ENCODE measurements at places on chromosomes 13 and 19. TPM values are rescaled to one million over a fixed set of nuclear protein-coding genes. Genes with fewer than 3 reads are reported as not detected.
A peak's percentile ranks its signal among the peaks of the same experiment; 100 is the strongest.

The WDR87 gene
- not detected for total RNA-seq

DNA sequence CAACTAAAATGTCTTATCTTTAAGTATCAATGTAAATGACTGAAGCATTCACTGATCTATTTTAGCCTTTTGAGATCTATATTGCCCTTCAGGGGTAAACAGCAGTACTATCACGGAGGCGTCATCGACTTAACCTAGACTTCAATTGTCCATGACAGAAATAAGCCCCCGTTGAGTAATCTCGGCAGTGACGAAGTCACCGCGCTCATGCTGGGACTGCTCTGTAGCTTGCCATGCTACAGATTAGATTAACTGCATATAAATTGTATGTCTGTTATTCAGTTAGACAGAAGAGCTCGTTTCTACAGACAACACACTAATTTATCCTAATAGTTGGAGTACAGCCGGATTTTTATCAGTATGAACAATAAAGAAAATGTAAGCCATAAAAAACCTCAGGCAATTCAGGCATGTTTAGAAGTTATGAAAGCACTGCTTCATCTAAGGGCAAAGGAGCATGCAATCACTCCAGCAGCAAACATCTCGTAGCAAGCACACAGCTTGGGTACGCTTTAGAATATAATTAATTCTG lies 56.6 kb downstream of the TUBGCP3 start:
- DNase-seq = no peak

DNA sequence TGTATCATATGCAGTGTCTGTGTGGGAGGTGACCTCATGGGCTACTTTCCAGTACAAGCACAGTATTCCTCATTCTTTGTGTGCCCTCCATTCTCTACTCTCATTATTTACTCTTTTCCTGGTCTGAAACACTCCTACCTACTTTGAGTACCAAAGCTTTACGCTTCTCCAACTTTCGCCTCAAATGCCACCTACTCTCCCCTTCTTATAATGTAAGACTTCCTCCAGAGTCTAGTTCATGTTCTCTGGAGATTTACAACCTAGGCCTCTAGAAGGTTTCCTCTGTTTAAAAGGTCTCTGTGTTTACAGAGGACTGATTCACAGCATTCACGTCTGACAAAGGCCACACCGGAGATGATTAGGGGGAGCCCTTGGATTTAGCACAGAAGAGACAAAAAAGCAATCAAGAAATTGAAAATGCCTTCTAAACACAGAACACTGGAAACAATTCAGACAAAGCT lies 302.0 kb downstream of the KLF12 start:
- DNase-seq = no peak

The PVR gene
- 3.8 TPM for total RNA-seq

GRCh38 chr19:18904334-18905057 lies 8.5 kb upstream of the CERS1 start:
- no peak for DNase-seq

DNA sequence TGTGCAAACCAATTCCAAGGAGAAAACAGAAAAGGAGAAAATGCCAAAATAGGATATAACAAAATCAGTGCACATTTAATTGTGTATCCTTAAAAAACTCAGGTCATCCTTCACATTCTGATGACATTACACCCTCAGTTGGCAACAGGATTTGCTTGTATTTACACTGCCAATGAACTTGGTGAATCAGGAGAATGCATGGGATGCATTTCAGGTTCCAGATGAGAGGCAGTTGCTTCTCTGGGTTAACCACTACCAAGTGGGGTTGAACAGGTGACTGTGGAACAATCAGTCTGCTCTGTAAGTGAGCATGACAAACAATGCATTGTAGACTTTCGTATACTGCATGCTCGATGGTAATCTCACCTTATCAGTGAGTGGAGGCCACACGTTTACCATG lies 79.1 kb downstream of the STARD13 start:
- DNase-seq = no peak

GRCh38 chr13:113491418-113491883 lies 940 bp upstream of the DCUN1D2 start:
- DNase-seq = no peak

GRCh38 chr13:78638216-78638615 lies 20.7 kb downstream of the OBI1 start:
- DNase-seq = no peak

GRCh38 chr19:40257096-40257517 lies 28.0 kb downstream of the AKT2 start:
- DNase-seq = no peak

The CAPN12 gene
- total RNA-seq = 8.2 TPM

DNA sequence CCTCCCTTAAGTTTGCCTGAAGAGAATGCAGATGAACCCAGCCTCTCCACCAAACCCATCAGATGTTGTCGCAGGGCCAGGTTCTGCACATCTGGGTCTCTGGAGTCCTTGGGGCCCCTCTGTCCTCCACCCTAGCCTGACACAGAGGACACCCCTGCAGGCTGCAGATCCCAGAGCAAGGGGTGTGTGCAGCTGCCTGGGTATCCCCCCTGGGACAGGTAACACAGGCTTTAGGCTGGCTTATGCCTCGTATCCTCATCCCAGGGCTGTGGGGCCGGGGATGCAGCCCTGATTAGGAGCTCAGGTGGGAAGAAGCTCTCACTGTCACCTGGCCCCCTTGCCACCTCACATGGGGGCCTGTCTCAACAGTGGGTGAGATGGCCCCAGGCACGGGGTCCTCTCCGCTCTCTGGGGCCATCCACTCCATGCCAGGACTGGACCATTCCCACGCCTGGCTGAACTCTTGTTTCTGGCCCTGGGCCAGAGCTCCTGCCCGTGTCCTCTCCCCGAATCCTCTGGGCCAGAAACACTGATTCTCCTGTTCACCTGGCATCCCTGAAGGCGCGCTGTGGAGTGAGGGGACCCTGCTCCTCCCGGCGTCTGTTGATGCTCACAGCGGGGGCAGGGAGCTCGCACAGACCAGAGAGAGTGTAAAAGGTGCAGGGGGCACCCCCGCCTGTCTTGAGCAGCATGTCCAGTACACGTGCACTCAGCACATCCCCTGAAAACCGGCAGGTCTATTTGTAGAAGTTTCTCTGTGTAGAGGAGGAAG lies 38.7 kb upstream of the TPM4 start:
- DNase-seq = no peak

GRCh38 chr13:108363666-108364065 lies 94.1 kb downstream of the TNFSF13B start:
- no peak for DNase-seq

- DNase-seq = no peak
Observed at GRCh38 chr19:46622118-46622446, 2.8 kb downstream of the PTGIR start.

DNA sequence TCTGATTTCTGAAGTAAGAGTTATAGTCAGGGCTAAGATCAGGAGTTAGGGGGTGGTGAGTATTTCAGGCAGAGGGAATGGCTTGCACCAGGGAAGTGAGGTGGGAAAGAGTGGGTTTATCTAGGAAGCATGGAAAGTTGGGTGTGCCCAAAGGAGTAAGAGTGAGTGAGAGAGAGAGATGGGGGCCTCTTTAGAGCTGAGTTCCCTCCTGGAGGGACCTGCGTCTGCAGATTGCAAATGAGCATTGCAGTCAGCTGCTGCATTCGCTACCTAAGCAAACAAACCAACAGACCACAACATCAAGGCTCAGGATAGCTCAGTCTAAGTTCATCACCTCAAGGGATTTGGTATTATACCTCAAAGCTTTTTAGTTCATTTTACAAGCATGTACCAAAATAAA lies 405.8 kb downstream of the FGF9 start:
- DNase-seq = peak; percentile 55

The FBXW9 gene
- 2.9 TPM for total RNA-seq

DNA sequence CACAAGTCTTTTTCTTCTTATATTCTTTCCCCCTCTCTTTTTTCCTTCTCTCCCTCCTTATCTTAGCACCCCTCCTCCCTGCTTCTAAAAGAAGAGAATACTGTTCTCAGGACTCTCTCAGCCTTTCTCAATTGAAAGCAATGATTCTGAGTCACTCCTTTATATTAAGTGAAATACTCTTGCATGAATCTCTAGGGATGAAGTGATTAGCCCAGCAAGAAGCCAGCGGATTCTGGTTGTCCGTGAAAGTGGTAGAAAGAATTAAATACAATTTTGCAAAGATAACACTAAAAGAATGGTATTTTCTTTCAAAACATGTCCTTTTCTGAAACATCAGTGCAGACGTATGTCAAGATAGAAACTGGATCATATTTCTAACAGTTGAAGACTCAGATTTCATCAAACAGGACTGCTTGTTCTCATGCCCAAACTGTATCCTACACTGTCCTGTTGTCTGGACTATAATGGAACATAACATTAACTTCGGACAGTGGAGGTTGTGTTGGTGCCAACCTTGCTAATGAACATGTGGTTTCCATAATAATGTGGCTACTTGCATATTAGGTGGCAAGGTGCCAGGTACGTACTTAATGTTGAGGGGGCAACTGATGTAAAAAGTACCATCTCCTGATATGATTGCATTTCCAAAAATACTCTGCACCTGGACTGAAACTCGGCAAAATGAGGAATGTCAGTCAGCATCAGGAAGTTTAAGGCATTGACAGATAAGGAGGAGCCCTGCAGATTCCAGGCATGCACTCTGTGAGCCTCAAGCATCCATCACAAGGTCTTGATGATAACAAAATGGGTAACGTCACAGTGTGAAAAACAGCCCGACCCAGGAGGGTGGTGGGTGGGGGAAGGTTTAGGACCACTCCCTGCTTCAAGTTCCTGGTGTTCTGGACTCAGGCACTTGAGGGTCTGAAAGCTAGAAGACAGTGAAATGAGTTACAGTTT lies 357.2 kb downstream of the DLEU7 start:
- no peak for DNase-seq

GRCh38 chr19:15417699-15418098 lies 1.1 kb downstream of the AKAP8L start:
- DNase-seq = no peak

DNA sequence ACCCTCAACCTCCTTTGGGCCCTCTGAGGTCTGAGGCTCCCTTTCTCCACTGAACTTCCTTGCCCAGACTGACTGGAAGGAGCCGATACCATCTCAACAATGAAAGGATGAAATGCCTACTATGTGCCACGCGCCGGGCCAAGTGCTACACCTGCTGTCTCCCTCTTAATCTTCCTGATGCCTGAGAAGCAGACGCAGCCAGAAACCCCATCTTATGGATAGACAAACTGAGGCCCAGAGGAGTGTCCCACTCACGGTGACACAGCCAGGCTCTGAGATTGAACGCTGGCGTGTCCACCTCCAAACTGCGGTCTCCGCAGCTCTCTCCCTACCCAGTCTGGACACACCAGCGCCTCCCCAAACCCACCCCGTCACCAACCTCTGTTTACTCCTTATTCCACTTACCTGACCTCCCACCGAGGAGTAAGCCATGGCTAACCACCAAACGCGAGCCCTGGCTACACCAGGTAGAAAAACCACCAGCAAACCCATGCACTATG lies 20.9 kb downstream of the MLLT1 start:
- no peak for DNase-seq

GRCh38 chr13:58655086-58655485 lies 1023.5 kb downstream of the PCDH17 start:
- DNase-seq = no peak

The PRTN3 gene
- not detected for total RNA-seq

GRCh38 chr13:112453874-112454647 lies 77.9 kb downstream of the SPACA7 start:
- no peak for DNase-seq

The EPSTI1 gene
- 11.4 TPM for total RNA-seq

The ABHD17A gene
- 106 TPM for total RNA-seq

GRCh38 chr19:873084-873483 lies 13.6 kb downstream of the CFD start:
- peak; percentile 93 for DNase-seq

The IZUMO4 gene
- 18.7 TPM for total RNA-seq

The KLK3 gene
- not detected for total RNA-seq

DNA sequence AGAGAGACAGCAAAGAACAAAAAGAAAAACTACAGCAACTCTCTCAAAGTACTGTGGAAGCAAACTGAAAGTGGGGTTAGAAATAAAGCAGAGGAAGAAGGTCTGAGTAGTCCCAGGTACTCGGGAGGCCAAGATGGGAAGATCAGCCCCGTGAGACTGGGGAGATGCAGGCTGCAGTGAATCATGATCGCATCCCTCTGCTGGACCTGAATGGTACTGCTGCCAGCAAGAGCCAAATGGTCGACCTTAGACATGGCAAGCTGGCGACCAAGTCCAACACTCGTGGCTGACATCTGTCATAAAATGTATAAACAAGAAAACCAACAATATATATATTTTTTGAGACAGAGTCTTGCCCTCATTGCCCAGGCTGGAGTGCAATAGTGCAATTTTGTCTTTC lies 33.7 kb upstream of the ZNF724 start:
- DNase-seq = peak; percentile 55

- DNase-seq = no peak
Observed at GRCh38 chr13:27403727-27404385, 20.6 kb upstream of the GTF3A start.

- no peak for DNase-seq
Observed at GRCh38 chr13:97077341-97077740, 83.1 kb upstream of the OXGR1 start.

DNA sequence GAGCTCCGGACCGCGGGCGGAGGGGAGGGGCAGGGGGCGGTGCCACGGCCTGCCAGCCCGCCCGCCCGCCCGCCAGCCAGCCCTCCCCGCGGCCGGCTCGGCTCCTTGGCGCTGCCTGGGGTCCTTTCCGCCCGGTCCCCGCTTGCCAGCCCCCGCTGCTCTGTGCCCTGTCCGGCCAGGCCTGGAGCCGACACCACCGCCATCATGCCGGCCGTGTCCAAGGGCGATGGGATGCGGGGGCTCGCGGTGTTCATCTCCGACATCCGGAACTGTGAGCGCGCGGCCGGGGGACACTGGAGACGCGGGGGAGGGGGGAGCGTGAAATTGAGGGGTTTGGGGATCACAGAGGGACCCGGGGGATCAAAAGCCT lies at the start of gene AP2A1:
Gene AP2A1, plus strand, starts transcription at position 72 of the 370 bp plus-strand sequence. Its CDS starts 133 bp downstream, at position 205.
- DNase-seq = no peak

GRCh38 chr19:34844277-34844676 lies 71.3 kb upstream of the ZNF599 start:
- no peak for DNase-seq

DNA sequence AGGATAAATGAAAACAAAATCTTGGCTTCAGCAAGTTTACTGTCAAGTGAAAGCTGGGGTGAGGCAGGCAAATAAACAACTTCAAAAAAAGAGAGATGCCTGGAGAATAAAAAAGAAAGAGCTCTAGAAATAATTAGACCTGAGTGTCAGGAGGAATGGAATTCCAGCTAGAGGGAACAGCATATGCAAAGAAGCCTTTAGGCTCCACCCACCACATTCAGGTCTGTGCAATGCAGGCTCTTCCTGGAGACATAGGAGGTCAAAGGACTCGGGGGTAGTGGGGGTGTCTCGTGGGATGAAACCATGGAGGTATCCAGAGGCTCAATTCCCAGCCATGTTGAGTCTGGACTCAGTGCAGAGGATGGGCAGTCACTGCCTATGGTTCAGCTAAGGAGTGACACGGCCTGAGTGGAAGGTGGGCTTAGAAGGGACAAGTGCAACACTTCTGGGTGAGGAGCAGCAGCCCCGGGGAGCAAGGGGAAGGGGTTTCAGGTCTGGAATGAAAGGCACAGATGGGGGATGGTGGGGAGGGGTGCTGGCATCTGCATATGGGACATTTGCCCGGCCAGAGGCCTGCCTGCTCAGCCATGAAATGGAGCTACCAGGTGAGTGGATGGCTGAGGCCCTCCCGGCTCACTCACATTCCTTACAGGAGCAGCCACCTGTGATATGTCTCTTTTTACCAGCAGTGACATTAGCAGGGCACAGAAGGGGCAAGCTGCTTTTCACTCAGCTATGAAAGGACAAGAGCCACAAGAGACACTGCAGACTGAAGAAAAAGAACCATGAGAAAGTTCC lies 12.3 kb downstream of the LATS2 start:
- no peak for DNase-seq

The C5AR1 gene
- 2.6 TPM for total RNA-seq
